ENCODE measurements at places on chromosomes 16 and 17. TPM values are rescaled to one million over a fixed set of nuclear protein-coding genes. Genes with fewer than 3 reads are reported as not detected.

GRCh38 chr16:844638-845350 is 44.3 kb upstream of the GNG13 start:
- no peaks in the 10 kb centered on the region for H3K4me1 ChIP-seq
- H3K4me3 ChIP-seq: no peak overlapping the region
- no peak for DNase-seq
- no peaks in the 10 kb centered on the region for H3K27me3 ChIP-seq
- H3K36me3 ChIP-seq: no peaks in the 10 kb centered on the region

DNA sequence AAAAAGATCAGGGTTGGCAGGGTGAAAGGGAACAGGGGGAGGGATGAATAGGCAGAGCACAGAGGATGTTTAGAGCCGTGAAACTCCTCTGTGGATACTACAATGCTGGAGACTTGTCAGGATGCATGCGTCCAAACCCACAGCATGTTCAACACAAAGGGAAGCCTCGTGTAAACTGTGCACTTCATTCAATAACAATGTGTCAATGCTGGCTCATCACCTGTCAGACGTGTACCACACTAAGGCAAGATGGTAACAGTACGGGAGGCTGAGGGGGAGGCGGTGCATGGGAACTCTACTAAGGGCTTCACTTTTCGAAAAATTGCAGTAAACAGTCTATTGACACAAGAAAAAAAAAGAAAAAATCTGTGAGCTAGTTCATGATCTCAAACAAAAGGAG is 63.7 kb downstream of the C16orf95 start:
- H3K4me3 ChIP-seq: no peak overlapping the region
- H3K4me1 ChIP-seq: no peaks in the 10 kb centered on the region
- DNase-seq: no peak
- H3K27ac ChIP-seq: no peak overlapping the region
- no peaks in the 10 kb centered on the region for H3K27me3 ChIP-seq
- H3K36me3 ChIP-seq: no peaks in the 10 kb centered on the region

GAS7 gene
- total RNA-seq: 4.1 TPM

DNA sequence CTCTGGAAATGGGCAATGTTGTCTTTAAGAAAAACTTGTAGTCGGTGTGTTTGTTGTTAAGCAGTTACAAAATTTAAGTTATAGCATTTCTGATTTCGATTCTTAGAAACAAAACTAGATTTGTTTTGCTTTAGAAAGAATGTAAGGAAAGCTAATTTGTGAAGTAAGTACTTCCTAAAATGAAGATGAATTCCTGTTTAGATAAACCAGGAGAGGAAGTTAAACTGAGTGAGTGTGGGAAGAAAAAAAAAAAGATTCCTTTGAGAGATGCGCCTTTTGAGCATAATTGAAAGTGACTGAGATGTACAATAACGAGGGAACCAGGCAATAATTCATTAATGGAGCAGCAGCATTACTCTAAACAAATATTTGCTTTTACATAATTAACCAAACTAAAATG is 52.4 kb upstream of the ALOX12 start:
- no peaks in the 10 kb centered on the region for H3K36me3 ChIP-seq
- no peak for DNase-seq
- H3K4me1 ChIP-seq: no peaks in the 10 kb centered on the region
- no peaks in the 10 kb centered on the region for H3K27me3 ChIP-seq

GRCh38 chr17:38877130-38877851 is 7.4 kb downstream of the LASP1 start:
- no peaks in the 10 kb centered on the region for H3K27me3 ChIP-seq
- DNase-seq: no peak
- H3K4me1 ChIP-seq: peaks cover 95% of the 10 kb centered on the region
- H3K36me3 ChIP-seq: peaks cover 15% of the 10 kb centered on the region
- H3K27ac ChIP-seq: no peak overlapping the region

KLHL10 gene
- not detected for total RNA-seq

NACA2 gene
- total RNA-seq: not detected

CDR2L gene
- total RNA-seq: 26.5 TPM

DNA sequence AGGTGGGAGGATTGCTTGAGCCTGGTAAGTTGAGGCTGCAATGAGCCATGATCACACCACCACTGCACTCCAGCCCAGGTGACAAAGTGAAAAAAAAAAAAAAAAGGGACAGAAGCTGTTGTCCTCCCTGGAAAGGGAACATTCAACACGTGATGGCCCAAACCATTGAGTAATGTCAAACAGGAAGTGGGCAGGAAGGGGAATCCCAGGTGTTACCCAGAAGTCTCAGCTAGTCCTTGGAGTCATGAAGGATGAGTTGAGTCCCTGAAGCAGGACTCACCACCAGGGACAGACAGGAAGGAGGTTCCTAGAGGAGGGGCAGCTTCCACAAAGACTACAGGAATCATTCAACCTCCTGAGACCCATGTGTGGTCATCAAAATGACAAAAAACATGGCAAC is 19.8 kb upstream of the CMIP start:
- DNase-seq: no peak
- H3K4me3 ChIP-seq: no peak overlapping the region
- no peaks in the 10 kb centered on the region for H3K27me3 ChIP-seq

GRCh38 chr16:23504453-23505179 is 5.7 kb downstream of the GGA2 start:
- peak overlapping the region; percentile 33 for H3K27ac ChIP-seq
- peaks cover 59% of the 10 kb centered on the region for H3K4me1 ChIP-seq
- no peaks in the 10 kb centered on the region for H3K27me3 ChIP-seq
- H3K36me3 ChIP-seq: peaks cover 7% of the 10 kb centered on the region
- peak; percentile 66 for DNase-seq

DNA sequence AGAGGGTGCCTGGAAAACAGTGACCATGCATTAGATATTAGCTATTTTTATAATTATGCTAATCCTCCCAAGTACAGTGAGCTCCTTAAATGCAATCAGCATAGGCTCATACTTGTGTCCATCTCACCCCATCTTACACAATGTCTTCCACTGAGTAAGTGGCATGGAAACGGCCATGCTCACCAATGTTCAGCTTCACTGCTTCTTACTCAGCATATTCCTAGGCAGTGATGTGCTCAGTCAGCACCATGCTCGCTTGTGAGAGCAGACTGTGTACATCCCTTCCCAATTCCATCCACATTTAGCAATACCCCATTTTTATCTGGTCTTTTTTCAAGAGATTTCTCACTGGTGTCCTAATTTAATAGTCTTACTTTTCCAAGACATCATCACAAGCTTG is 454.8 kb upstream of the SOX9 start:
- no peaks in the 10 kb centered on the region for H3K4me1 ChIP-seq
- H3K36me3 ChIP-seq: no peaks in the 10 kb centered on the region
- H3K27me3 ChIP-seq: no peaks in the 10 kb centered on the region
- DNase-seq: no peak

HP gene
- 18.1 TPM for total RNA-seq

GRCh38 chr17:18975597-18975996 is 23.6 kb downstream of the SLC5A10 start:
- no peaks in the 10 kb centered on the region for H3K27me3 ChIP-seq
- no peak overlapping the region for H3K4me3 ChIP-seq
- peaks cover 43% of the 10 kb centered on the region for H3K36me3 ChIP-seq
- no peak for DNase-seq

OTOA gene
- not detected for total RNA-seq

- no peak overlapping the region for H3K4me3 ChIP-seq
- H3K27ac ChIP-seq: no peak overlapping the region
- H3K36me3 ChIP-seq: no peaks in the 10 kb centered on the region
- H3K27me3 ChIP-seq: no peaks in the 10 kb centered on the region
- no peak for DNase-seq
- no peaks in the 10 kb centered on the region for H3K4me1 ChIP-seq
Measured at GRCh38 chr16:65120831-65121721, 787 bp downstream of the CDH11 start.

DNA sequence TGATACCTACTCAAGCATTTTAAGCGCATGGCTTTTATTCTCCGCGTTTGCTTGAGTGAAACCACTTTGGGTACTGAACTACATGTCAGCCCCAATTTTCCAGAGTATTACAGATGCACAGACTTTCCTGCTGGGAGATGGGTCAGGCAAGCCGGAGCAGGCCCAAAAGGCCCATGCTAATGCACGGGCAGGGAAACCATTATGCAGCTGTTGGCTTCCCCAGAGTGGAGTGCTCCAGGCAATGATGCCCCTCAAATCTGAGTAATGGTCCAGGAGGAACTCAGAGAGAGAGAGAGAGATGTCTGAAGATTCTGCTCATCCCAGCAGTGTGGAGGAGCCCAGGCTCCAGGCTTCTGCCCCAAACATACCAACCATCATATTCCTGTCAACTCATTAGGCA is 80.2 kb downstream of the CDH11 start:
- no peaks in the 10 kb centered on the region for H3K36me3 ChIP-seq
- no peak overlapping the region for H3K27ac ChIP-seq
- no peak for DNase-seq
- no peaks in the 10 kb centered on the region for H3K27me3 ChIP-seq

ASPHD1 gene
- 18.4 TPM for total RNA-seq

PPP1R9B gene
- total RNA-seq: 112 TPM

GRCh38 chr16:58393138-58393504 is 850 bp downstream of the GINS3 start:
- peaks cover 3% of the 10 kb centered on the region for H3K4me1 ChIP-seq
- H3K4me3 ChIP-seq: peak overlapping the region; percentile 73
- H3K27ac ChIP-seq: peak overlapping the region; percentile 85
- DNase-seq: no peak
- no peaks in the 10 kb centered on the region for H3K36me3 ChIP-seq

ZNF597 gene
- total RNA-seq: 3.2 TPM

KRT27 gene
- total RNA-seq: not detected

GRCh38 chr17:77869665-77870132 is 88.8 kb upstream of the TNRC6C start:
- H3K4me3 ChIP-seq: no peak overlapping the region
- H3K27me3 ChIP-seq: no peaks in the 10 kb centered on the region
- no peak for DNase-seq
- H3K36me3 ChIP-seq: no peaks in the 10 kb centered on the region
- no peak overlapping the region for H3K27ac ChIP-seq

GRCh38 chr17:36592316-36592715 is 637 bp downstream of the DHRS11 start:
- H3K4me1 ChIP-seq: peaks cover 6% of the 10 kb centered on the region
- no peak for DNase-seq
- H3K27ac ChIP-seq: peak overlapping the region; percentile 78
- peak overlapping the region; percentile 67 for H3K4me3 ChIP-seq

SLFN13 gene
- 0.10 TPM for total RNA-seq

LMF1 gene
- total RNA-seq: 12.8 TPM

- H3K27me3 ChIP-seq: no peaks in the 10 kb centered on the region
- DNase-seq: no peak
- peaks cover 2% of the 10 kb centered on the region for H3K4me1 ChIP-seq
- no peak overlapping the region for H3K4me3 ChIP-seq
- H3K27ac ChIP-seq: no peak overlapping the region
- H3K36me3 ChIP-seq: no peaks in the 10 kb centered on the region
Measured at GRCh38 chr17:46788796-46789195, 29.7 kb downstream of the WNT3 start.

KRTAP3-2 gene
- not detected for total RNA-seq

DNA sequence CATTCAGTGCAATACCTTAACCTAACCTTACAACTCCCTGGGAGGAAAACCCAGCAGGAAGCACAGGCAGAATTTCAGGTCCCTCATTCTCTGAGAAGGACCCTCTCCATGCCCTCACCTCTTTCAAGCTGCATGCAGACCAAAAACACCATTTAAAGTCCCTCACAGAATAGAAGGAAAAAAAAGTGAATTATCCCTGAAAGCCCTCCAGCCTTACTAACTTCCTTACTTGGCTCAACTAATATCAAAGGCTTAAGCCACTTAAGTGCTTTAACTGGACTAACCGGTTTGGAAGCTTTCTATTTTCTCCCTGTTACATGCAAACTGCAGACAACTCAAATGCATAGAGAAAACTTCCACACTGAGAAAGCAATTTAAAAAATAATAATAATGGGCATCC is 60.5 kb downstream of the ADAMTS18 start:
- peaks cover 13% of the 10 kb centered on the region for H3K27me3 ChIP-seq
- no peaks in the 10 kb centered on the region for H3K4me1 ChIP-seq
- no peaks in the 10 kb centered on the region for H3K36me3 ChIP-seq
- no peak overlapping the region for H3K27ac ChIP-seq
- H3K4me3 ChIP-seq: no peak overlapping the region

ECI1 gene
- 140 TPM for total RNA-seq

TERB1 gene
- total RNA-seq: not detected

PITPNM3 gene
- 4.2 TPM for total RNA-seq

GRCh38 chr17:72978593-72979218 is 113.8 kb downstream of the SLC39A11 start:
- 0 out of 2 replicates have a peak, but pooled peaks cover 3% of the 10 kb centered on the region for H3K36me3 ChIP-seq
- no peak for DNase-seq
- no peaks in the 10 kb centered on the region for H3K27me3 ChIP-seq

DNA sequence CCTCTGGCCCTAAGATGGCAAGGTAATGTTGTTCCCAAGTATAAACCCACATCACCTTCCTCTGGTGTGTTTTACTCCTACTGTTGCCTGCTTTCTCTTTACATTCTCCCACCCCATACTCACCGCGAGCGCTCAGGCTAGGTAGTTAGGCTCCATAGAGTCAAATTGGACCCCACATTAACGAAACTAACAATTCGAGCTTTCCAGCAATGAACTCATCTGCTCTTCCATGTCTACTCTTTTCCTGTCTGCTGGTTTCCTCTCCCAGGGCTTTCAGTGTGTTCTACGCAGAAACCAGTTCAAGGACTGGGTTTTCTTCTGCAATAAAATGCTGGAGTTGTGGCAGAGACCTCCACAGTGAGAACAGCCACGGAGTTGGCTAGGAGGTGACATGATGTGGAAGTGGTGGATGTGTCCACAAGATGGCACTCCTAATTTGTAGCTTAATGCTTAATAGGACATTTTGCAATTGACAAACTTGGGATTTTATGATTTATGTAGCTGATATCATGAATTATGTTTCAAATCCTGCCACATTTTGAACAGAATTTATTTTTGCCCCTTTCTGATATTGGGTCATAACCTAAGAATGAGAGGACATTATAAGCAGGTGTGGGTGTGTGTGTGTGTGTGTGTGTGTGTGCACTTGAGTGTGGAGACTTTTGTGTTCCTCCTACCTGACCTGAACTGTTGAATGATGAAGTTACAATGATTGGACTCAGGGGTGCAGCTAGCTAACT is 2.2 kb upstream of the UQCRC2 start:
- DNase-seq: peak; percentile 36
- H3K4me3 ChIP-seq: no peak overlapping the region
- no peak overlapping the region for H3K27ac ChIP-seq
- H3K36me3 ChIP-seq: no peaks in the 10 kb centered on the region
- H3K4me1 ChIP-seq: peaks cover 9% of the 10 kb centered on the region

DNA sequence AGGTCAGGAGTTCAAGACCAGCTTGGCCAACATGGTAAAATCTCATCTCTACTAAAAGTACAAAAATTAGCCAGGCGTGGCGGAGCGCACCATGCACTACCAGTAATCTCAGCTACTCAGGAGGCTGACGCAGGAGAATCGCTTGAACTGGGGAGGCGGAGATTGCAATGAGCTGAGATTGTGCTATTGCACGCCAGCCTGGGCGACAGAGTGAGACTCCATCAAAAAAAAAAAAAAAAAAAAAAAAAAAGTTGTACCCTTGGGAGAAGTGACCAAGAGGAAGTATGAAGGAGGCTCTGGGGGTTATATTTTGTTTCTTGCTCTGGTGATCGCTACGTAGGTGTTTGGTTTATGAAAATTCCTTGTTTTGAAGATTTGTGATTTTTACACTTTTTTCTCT is 66.3 kb downstream of the LITAF start:
- H3K27ac ChIP-seq: no peak overlapping the region
- H3K4me1 ChIP-seq: no peaks in the 10 kb centered on the region
- H3K4me3 ChIP-seq: no peak overlapping the region

CDH3 gene
- 94.7 TPM for total RNA-seq

Data from HCT116 (cell line).